Stimulated activated CD8-positive, alpha-beta memory T cell treated with anti-CD3 and anti-CD28 coated beads, Interleukin-7, amount 100 ng/mL, for 48 hours (primary cell): ENCODE measurements at places on chromosomes 4 and X.

GRCh38 chr4:52995360-52996030 lies 133.4 kb downstream of the RASL11B start:
- DNase-seq = no peak

- DNase-seq = no peak
Observed at GRCh38 chr4:25171201-25171865, 11.1 kb upstream of the SEPSECS start.

- DNase-seq = no peak
Observed at GRCh38 chr4:119172223-119172622, 36.6 kb downstream of the MYOZ2 start.

DNA sequence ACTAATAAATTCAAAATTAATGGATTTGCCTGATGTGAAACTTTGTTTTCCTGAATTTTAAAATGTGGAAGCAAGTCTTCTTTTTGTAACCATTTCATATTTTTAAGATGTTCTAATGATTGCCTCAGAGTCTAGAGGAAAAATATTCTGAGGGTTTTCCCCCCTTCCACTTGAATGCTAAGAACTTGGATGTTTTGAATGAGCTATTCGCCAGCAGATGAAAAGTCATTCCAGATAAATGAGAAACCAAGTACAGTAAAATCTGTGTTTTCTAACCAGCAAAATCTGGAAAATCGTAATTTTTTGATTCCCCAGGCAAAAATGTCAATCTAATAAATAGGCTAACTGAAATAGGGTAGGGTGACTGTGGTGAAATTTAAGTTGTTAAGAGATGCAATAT lies 45.6 kb downstream of the SLIT2 start:
- DNase-seq = no peak

DNA sequence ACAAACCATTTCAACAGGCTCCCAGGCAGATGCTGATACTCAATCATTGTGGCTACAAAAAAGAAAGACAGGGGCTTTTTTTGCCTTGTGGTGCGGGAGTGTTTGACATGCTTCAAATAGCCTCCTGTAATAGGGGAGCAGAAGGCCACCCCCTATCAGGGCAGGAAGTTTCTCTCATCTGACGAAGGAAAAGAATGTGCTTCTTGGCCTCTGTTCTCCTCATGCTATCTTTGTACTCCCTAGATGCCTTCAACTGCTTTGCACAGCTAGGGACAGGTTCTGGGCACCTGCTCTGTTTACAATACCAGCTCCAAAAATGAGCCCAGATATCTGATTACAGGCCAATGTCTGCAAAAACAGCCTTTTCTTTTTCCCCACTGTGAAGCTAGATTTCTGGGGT lies 391.1 kb downstream of the STIM2 start:
- no peak for DNase-seq

GRCh38 chrX:138128027-138128671 lies 562.2 kb downstream of the ZIC3 start:
- no peak for DNase-seq

DNA sequence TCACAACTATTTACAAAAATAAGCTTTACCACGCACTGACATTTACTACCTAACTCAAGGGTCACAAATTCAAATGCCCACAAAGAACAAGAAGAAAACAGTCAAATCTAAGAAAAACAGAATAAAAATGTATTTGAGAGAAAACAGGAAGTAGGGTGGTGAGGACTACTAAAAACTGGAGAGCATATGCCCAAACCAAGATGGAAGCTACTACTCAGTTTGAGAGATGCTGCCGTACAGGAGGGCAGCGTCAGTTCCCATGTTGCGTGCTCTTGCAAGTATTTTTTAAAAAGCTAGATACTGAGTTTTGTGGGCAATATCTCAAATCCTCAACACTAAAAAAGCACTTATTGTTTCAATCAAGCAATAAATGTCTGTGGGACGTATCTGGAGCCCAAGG lies 16.2 kb downstream of the HNRNPD start:
- DNase-seq = no peak

- DNase-seq = no peak
Observed at GRCh38 chr4:123632693-123633030, 236.1 kb downstream of the SPRY1 start.

- DNase-seq = no peak
Observed at GRCh38 chrX:139094671-139095592, 383.4 kb upstream of the FGF13 start.

DNA sequence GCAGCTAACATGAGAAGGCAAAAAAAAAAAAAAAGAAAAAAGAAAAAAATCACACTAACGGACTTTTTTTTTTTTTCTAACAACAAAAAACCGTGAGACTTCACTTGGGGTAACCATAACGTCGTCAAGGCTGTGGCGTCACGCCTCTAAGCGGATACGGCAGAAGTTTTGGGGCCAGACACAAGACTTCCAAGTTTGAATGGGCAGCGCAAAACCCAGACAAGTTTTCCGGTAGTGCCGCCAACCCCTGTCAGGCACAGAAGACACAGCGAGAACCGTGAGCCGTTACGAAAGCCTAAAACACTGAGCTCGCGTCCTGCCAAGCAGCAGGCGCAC lies 556 bp upstream of the SMARCA5 start:
- no peak for DNase-seq

DNA sequence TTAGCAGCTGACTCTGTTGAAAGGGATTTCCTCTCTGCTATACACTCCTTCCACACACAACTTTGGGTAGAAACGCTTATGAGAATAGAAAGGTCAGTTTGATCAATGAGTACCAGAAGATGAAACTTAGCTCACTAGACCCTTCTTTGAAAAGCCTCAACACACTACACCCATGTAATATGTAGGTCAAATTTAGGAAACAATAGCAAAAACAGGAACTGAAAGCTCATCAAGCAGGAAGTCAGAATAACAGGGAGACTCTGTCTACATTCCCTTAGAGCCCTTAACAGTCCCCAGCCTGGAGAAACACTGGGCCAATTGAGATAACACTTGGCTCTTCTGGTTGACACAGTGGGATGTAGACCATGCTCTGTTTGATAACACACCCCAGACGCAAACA lies 30.7 kb downstream of the SRPX2 start:
- DNase-seq = no peak

DNA sequence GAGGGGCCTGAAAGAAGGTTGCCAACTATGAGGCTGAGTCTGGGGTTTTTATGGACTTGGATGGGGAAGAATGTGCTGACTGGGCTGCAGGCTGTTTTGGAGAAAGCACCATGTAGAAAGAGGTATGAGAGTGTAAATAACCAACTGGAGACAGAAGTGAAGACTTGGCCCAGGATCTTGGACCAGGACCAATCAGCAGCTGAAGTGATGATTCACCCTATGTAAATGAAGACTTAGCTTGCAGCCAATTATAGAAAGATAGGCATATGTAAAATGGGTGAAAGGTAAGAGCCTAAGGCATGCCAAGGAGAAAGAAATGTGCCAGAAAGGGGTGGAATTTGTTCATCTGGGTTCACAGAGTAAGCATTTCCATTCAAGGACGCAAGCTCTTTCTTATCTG lies 856.7 kb upstream of the PRKX start:
- no peak for DNase-seq

- no peak for DNase-seq
Observed at GRCh38 chrX:7024850-7025249, 122.7 kb upstream of the STS start.

DNA sequence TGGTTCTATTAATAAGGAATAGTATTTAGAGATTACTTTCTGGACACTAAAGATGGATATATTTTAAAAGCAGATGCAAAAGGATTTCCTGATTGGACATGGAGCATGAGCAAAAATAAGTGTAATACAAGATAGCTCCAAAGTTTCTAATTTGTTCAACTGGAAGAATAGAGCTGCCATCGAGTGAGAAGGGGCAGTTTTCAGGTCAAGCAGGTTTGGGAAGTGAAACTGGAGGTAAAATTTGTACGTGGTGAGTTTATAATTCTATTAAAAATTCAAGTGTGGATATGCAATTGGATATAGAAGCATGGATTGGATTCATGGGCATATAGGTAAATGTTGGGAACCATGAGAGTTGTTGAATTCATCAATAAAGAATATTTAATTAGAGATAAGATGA lies 31.8 kb downstream of the PRDM8 start:
- no peak for DNase-seq

DNA sequence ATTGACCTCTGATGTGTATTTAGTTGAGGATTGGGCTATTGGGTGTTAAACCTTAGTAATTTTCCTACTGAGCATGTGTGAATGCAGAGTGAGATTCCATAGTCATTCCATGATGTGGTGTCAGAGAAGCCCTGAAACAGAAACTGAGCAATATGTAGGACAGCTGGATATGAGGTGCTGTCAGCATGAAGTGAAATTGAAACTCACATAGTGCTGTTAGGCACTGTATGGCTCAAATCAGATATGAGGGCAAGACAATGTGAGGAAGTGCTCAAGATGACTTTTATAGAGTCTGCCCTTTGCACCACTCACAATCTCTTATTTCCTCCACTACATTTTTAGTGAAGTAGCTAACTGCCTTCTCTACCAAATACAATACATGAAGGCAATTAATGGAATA lies 188.3 kb downstream of the SH3BGRL start:
- DNase-seq = no peak

- no peak for DNase-seq
Observed at GRCh38 chr4:68951806-68952585, 392 bp upstream of the UGT2A3 start.

- no peak for DNase-seq
Observed at GRCh38 chr4:27595571-27596360, 735.1 kb downstream of the STIM2 start.

GRCh38 chrX:39144323-39144722 lies 343.1 kb downstream of the MID1IP1 start:
- DNase-seq = no peak

DNA sequence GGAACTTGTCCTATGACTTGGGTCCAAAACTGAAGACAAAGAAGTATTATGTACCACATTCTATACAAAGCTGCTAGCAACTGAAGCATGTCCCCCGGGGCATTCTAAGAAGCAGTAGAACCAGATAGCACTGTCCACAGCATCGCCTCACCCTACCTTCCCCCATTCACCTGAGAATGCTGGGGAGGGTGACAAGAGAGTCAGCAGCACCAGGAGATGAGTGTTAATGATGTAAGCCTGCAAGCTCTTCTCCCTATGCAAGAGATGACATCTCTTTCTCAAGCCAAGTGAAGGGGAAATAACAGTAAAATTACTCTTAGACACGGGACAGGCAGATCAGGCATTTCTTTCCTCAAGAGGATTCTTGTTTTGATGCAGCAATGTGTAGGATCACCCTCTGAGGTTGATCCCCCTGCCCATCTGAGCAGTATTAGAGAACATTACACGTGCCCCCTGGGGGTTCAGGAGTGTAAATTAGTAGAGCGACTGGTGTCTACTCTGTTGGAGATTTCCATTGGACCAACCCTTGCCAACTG lies 13.9 kb upstream of the TLR1 start:
- no peak for DNase-seq

DNA sequence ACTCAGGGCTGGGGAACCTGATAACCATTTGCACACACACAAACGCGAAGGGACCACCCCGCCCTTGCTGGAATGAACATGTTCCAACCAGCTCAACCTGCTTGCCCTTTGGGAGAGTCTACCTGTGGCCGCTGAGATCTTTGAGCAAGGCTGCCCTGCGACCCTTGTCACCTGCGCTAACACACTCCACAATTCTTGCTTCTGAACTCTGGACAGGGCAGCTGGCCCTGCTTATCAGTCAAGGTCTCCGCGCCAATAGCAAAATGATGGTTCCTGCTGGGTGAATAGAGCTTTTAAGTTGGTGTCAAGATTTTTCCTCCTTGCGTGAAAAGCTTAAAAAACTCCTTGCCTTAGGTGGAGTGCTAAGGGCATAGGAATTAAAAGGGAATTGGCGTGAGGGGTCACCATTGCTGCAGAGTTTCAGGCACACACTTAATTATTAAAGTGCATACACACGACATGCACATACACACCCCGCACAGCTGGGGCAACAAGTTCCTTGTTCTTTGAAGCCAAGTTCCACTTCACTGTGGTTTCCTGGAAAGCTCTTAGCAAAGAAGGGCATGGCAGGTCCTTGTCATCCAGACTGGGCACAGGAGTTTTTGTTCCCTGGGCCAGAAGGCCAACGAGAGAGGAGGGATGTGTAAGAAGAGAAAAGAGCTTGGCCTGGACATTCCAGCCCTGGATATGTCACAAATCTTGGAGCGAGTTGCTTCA lies 207.7 kb downstream of the STIM2 start:
- DNase-seq = no peak

GRCh38 chr4:11843927-11844326 lies 415.2 kb upstream of the HS3ST1 start:
- DNase-seq = no peak

GRCh38 chr4:107877361-107877760 lies 52.6 kb downstream of the SGMS2 start:
- no peak for DNase-seq

DNA sequence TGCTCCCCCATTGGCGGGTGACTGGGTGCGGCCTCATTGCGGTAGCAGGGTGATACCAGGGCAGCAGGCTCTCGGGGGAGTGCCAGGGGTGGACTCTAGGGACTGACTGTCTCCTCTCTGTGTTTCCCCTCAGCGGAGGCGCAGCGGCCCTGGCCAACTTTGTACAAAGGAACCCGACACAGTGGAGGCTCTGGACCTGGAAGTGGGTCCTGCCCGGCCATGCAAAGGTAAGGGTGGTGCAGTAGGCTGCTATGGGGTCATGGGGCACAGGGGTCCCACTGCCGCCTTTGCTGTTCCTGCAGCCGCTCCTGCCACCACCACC lies 16.3 kb downstream of the SULT1B1 start:
- no peak for DNase-seq

DNA sequence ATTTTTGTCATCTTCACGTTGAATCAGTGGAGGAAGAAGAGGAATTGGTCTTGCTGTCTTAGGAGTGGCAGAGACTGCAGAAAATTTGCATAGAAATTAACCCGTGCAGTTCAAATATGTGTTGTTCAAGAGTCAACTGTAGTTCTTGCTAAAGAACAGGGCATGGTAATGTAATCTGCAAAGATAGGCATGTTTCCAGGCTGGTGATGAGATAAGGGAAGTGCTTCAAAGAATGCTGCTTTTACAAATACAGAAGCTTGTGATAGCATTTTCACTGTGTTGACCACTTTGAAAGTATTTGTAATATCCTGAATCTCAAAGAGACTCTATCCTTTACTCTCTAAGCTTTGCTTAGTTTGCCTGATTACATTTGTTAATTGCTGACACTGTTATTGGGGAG lies 60.1 kb downstream of the PRRG1 start:
- DNase-seq = no peak

GRCh38 chr4:148090503-148091476 lies 351.4 kb downstream of the NR3C2 start:
- DNase-seq = no peak

DNA sequence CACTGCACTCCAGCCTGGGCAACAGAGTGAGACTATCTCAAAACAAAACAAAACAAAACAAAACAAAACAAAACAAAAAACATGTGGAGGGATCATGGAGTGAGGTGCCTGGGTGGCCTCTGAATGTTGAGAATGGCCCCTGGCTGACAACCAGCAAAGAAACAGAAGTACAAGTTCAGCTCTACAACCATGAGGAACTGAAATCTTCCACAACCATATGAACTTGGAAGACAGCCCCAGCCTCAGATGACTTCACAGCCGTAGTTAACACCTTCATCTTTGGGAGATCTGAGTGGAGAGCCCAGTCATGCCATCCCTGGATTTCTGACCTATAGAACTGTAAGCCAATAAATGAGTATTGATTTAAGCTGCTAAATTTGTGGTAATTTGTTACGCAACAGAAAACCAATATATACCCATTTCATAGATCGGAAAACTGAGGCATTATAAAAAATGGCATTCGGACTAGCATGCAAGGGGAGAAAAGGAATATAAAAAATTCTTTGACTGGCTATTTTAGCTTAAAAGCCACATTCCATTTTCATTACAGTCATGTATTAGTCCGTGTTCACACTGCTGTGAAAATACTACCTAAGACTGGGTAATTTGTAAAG lies 138.7 kb upstream of the RAPGEF2 start:
- no peak for DNase-seq
